ENCODE measurements at places on chromosomes 5 and 9. TPM values are rescaled to one million over a fixed set of nuclear protein-coding genes. Genes with fewer than 3 reads are reported as not detected.

GRCh38 chr9:116423149-116423548 is 264.0 kb upstream of the TRIM32 start:
- DNase-seq = no peak
- H3K4me1 ChIP-seq = no peaks in the 10 kb centered on the region
- H3K27ac ChIP-seq = no peak overlapping the region
- no peaks in the 10 kb centered on the region for H3K27me3 ChIP-seq
- no peak overlapping the region for H3K4me3 ChIP-seq

The GRXCR2 gene
- total RNA-seq = not detected

The SPARC gene
- total RNA-seq = not detected

- H3K27ac ChIP-seq = no peak overlapping the region
- no peaks in the 10 kb centered on the region for H3K27me3 ChIP-seq
- no peaks in the 10 kb centered on the region for H3K4me1 ChIP-seq
Observed at GRCh38 chr9:135379540-135380267, 99.9 kb upstream of the PPP1R26 start.

DNA sequence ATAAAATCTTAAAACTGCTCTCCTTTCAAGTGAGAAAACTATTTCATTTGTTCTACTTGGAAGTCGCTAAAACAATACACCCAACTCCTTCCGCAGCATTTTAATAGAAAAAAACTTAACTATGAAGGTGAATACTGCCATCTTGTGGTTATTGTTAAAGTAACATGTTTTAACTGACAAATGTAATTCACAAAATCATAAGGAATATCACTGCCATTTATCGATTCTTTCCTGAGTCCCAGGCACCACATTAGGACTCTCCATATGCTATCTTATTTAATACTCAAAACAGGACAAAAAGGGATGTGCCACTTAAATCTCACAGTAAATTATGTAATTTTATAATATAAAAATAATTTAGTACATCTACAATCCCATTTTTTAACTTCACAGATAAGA is 130.5 kb upstream of the ITGA1 start:
- H3K27ac ChIP-seq = no peak overlapping the region
- no peak for DNase-seq
- H3K4me3 ChIP-seq = no peak overlapping the region
- H3K36me3 ChIP-seq = no peaks in the 10 kb centered on the region

DNA sequence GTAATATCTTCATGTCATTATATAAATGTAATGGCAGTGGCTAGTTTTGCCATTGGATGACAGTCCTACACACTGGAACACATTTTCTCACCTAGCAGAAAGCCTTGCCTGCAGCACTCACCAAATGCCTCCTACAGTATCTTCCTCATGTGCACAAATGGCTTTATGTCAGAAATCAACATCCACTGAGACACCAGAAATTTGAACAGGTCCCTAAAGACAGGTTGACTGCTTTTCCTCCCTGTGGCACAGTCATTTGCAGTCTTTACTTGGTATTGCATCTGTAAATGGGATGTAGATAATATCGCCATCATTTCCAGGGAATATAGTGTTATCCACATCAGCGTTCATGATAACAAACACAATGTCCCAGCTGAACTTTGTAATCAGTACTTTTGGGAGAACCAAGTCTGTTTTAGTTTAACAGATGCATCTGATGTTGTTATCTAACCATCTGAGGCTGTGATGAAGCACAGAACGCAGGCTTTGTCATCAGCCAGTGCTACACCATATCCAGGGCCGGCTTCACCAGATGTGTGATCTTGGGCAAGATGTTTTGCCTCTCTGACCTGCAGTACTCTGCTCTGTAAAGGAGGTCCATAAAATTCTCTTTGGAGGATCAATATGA is 83.9 kb upstream of the TAS2R1 start:
- no peak for DNase-seq
- no peaks in the 10 kb centered on the region for H3K36me3 ChIP-seq
- no peaks in the 10 kb centered on the region for H3K4me1 ChIP-seq
- H3K27me3 ChIP-seq = no peaks in the 10 kb centered on the region
- no peak overlapping the region for H3K4me3 ChIP-seq

The TMEM161B gene
- total RNA-seq = 27.2 TPM

- H3K27ac ChIP-seq = no peak overlapping the region
- H3K27me3 ChIP-seq = peaks cover 16% of the 10 kb centered on the region
- H3K4me3 ChIP-seq = no peak overlapping the region
- no peaks in the 10 kb centered on the region for H3K4me1 ChIP-seq
- H3K36me3 ChIP-seq = no peaks in the 10 kb centered on the region
- no peak for DNase-seq
Observed at GRCh38 chr5:72644296-72644695, 137.1 kb upstream of the ZNF366 start.

DNA sequence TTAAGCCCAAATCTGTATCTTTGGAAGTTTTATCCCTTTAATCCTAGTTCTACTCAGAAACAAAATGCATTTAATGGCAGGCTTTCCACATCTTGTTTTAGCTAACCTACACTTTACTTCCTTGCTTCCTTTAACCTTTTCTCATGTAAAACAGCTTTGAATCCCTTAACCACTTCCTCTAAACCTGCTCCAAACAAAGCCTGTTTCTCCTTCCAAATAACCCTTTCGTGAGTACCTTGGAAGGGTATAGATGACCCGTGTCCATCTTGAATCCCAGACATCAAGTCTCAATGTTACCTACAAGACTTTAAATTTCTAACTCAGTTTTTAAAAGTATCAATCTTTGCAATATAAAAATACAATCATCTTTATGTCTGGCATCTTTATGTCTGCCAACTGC is 78.4 kb downstream of the DROSHA start:
- H3K27me3 ChIP-seq = no peaks in the 10 kb centered on the region
- H3K4me1 ChIP-seq = no peaks in the 10 kb centered on the region
- H3K4me3 ChIP-seq = no peak overlapping the region

The SV2C gene
- 0.23 TPM for total RNA-seq

The LAMC3 gene
- total RNA-seq = 0.65 TPM

GRCh38 chr5:170302653-170303501 is 5.3 kb upstream of the LCP2 start:
- H3K27ac ChIP-seq = peak overlapping the region; percentile 95
- peak; percentile 51 for DNase-seq
- H3K36me3 ChIP-seq = no peaks in the 10 kb centered on the region
- H3K4me3 ChIP-seq = peak overlapping the region; percentile 97
- no peaks in the 10 kb centered on the region for H3K27me3 ChIP-seq
- H3K4me1 ChIP-seq = peaks cover 93% of the 10 kb centered on the region

The TAF11L10 gene
- not detected for total RNA-seq

GRCh38 chr9:20048985-20049384 is 260.1 kb upstream of the SLC24A2 start:
- H3K4me3 ChIP-seq = no peak overlapping the region
- DNase-seq = no peak
- H3K4me1 ChIP-seq = peaks cover 9% of the 10 kb centered on the region
- H3K36me3 ChIP-seq = no peaks in the 10 kb centered on the region
- no peaks in the 10 kb centered on the region for H3K27me3 ChIP-seq
- no peak overlapping the region for H3K27ac ChIP-seq

The LIFR gene
- total RNA-seq = 0.23 TPM

GRCh38 chr5:154278908-154279307 is 88.4 kb downstream of the GALNT10 start:
- DNase-seq = no peak
- no peak overlapping the region for H3K27ac ChIP-seq
- no peaks in the 10 kb centered on the region for H3K27me3 ChIP-seq
- H3K4me3 ChIP-seq = no peak overlapping the region
- H3K36me3 ChIP-seq = no peaks in the 10 kb centered on the region
- peaks cover 28% of the 10 kb centered on the region for H3K4me1 ChIP-seq

DNA sequence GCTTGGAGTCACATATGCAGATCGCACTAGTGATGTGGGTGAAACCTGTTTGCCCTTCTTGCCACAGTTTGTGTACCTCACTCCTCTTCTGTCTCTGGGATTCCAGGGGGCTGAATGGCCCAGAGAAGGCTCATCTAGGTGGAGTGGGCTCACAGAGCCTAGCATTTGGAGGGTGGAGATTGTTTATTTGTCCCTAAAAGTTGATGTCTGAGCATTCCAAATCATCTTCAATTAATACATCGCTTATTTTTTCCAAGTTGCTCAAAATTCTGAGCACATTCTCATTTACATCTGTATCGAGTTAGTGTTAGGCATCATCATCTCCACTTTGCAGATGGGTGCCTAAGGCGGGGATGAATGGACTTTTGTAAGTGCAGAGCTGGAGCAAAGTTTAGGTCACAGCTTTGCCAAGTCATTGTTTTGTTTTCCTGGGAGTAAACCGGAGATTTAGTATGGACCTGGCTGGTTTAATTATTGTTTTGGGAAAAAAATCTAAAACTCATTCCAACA is 2.0 kb downstream of the ABL1 start:
- H3K27ac ChIP-seq = peak overlapping the region; percentile 44
- H3K27me3 ChIP-seq = no peaks in the 10 kb centered on the region
- DNase-seq = no peak
- peaks cover 2% of the 10 kb centered on the region for H3K36me3 ChIP-seq

- H3K36me3 ChIP-seq = no peaks in the 10 kb centered on the region
- no peaks in the 10 kb centered on the region for H3K27me3 ChIP-seq
- no peaks in the 10 kb centered on the region for H3K4me1 ChIP-seq
- no peak overlapping the region for H3K27ac ChIP-seq
Observed at GRCh38 chr5:85375525-85375924, 990.8 kb upstream of the EDIL3 start.

The PCDHGB2 gene
- 0.28 TPM for total RNA-seq

The DOCK2 gene
- total RNA-seq = 242 TPM

The CDC26 gene
- 45.4 TPM for total RNA-seq

The ZNF883 gene
- 0.49 TPM for total RNA-seq

The OTP gene
- not detected for total RNA-seq
